ENCODE measurements at places on chromosomes 4 and X.

GRCh38 chr4:168451744-168452390 is 28.4 kb downstream of the DDX60L start:
- no peak overlapping the region for H3K27ac ChIP-seq
- peaks cover 46% of the 10 kb centered on the region for H3K36me3 ChIP-seq
- H3K4me1 ChIP-seq: no peaks in the 10 kb centered on the region
- DNase-seq: no peak

DNA sequence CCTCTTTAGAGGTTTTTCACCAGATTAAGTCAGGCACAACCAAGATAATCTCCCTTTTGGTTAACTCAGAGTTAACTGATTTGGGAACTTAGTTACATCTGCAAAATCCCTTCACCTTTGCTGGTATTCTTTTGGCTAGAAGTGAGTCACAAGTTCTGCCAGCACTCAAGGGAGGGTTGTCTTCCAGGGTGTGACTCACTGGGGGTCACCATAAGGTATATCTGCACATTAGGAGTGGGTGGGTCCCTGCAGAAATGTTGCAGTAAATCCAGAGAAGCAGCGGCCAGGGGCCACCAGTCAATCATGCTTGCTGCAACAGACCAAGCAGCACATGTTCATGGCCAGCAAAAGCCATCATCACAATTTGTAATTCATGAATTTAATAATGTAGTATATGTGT is 59.8 kb upstream of the MAML3 start:
- no peaks in the 10 kb centered on the region for H3K36me3 ChIP-seq
- DNase-seq: no peak
- peaks cover 3% of the 10 kb centered on the region for H3K27me3 ChIP-seq
- H3K4me1 ChIP-seq: no peaks in the 10 kb centered on the region

DNA sequence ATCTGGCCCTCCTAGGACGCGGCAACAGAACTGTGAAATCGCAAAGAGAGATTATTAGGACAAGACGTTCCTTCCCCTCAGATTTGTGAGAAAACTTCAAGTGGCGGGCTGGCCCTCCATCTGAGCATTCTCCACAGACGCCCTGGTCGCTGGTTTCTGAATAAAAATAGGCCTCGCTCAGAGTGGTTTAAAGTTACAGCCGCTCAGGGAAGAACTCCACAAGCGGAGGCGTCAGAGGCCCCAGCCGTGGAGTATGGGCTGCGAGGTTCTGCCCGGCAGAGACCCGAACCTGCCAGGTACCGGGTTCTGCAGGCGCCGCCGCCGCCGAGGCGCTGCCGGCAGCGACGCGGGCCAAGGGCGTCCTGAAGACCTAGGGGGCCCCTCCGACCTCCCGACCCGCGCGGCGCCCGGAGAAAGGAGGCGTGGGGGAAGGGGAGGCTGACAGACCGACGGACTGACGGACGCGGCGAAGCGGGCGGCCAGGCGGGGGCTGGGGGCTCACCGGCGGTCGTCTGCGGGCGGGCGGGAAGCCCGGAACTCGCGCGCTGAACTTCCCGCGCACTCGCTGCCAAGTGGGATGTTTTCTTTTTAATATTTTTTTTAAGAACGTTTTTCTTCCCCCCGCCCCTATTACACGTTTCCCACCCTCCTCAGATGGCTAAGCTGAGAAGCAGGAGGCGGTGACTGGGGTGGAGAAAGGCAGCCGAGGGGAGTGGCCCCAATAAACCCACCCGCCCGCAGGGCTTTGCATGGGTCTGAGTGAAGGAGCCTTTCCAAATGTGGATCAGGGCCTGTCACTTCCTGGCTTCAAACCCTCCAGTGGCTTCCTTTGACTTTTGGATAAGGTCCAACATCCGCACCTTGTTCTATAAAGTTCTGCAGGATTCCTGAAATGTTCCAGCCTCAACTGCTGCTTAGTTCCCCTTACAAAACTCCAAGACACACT is at the start of gene PABPC4L:
PABPC4L (minus strand) TSS at position 574 of the 946 bp plus-strand sequence. CDS start 770 bp downstream, outside the sequence.
- no peak within 1 kb of the TSS for H3K4me3 ChIP-seq
- no peaks in the 10 kb centered on the region for H3K36me3 ChIP-seq
- H3K27ac ChIP-seq: no peak within 1 kb of the TSS
- DNase-seq: no peak
- H3K4me1 ChIP-seq: no peaks in the 10 kb centered on the region
- H3K27me3 ChIP-seq: no peaks in the 10 kb centered on the region

- H3K27me3 ChIP-seq: no peaks in the 10 kb centered on the region
- no peak overlapping the region for H3K27ac ChIP-seq
- H3K4me3 ChIP-seq: no peak overlapping the region
- H3K4me1 ChIP-seq: no peaks in the 10 kb centered on the region
- H3K36me3 ChIP-seq: no peaks in the 10 kb centered on the region
These were observed 131.2 kb upstream of the KIT start for GRCh38 chr4:54526560-54526959.

DNA sequence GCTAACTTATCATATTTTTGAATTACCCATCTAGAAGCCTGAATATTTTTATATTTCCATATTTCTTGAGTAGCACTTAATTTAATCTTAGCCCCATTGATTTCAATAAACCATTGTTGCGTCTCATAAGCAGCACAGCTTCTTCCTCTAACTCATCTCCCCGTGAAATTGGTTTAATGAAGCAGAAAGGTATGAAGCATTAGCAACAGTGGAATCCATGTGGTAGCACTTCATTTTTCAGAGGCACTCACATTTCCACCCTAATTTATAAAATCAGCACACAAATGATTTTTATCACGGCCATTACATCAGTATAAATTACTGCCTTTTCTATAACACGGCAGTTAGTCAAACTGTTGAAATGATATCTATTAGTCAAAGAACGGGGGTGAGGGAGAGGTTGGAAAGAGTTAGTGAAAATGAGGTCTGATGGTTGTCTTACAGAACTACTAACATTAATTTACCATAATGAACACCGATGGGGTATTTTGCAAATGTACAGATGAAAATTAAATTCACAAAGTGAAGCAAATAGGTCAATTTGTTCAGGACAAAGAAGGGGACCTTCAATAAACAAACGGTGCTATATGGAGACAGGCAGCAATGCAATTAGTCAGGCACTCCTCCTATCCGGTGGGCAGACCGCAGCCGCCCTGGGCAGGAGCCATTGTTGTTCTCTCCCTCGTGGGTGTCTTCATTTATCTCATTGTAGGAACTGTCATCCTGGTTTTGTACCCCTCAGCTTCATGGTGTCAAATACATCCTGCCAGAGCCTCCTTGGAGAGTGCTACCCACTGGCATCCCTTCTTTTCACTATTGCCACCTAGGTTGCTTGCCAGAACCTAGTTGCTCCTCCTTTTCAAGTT is 205.7 kb downstream of the SOX3 start:
- no peaks in the 10 kb centered on the region for H3K36me3 ChIP-seq
- no peak overlapping the region for H3K27ac ChIP-seq
- H3K4me3 ChIP-seq: no peak overlapping the region

DNA sequence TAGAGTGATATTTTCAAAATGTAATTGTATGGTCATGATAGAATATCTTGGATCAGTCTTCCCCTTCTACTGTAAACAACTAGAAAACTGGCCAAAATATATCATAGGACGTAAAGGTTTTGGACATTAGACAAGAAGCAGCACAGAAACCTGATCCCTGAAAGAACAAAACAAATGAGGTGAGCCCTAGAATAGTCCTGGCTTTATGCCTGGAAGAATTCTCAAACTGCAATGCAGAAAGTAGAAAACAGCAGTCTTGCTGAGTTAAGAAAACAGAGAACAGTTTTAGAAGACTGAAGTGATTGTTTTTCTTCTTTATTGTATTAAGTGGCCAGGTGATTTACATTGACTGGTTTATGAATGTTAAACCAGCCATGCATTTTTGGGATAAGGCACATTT is 19.5 kb downstream of the NSUN7 start:
- H3K4me3 ChIP-seq: no peak overlapping the region
- no peak overlapping the region for H3K27ac ChIP-seq
- no peaks in the 10 kb centered on the region for H3K4me1 ChIP-seq
- no peak for DNase-seq
- H3K27me3 ChIP-seq: no peaks in the 10 kb centered on the region

- H3K36me3 ChIP-seq: no peaks in the 10 kb centered on the region
- no peak overlapping the region for H3K27ac ChIP-seq
- no peak for DNase-seq
- no peak overlapping the region for H3K4me3 ChIP-seq
These were observed 81.3 kb upstream of the TSPAN5 start for GRCh38 chr4:98739751-98740150.

All from CD4-positive, alpha-beta T cell (primary cell).